ENCODE measurements at places on chromosomes 11 and 22.
A peak's percentile ranks its signal among the peaks of the same experiment; 100 is the strongest.

DNA sequence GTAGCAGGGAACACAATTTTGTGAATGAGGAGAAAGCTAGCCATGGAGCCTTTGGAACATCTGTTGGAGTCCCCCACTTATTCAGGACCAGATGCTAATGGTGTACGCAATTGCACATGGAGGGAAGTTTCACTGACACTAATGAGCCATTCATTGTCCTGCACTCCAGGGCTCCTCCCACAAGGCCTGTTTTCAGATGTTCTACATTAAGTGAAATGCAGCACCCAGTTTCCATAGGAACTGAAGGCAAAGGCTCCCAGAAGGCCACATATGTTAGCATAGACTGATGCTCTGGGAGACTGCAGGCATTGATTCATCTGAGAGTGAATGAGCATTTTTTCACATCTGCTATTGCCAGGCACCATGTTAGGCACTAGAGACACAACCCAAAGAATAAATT, 399.5 kb downstream of the ETS1 start:
- no peak for DNase-seq

DNA sequence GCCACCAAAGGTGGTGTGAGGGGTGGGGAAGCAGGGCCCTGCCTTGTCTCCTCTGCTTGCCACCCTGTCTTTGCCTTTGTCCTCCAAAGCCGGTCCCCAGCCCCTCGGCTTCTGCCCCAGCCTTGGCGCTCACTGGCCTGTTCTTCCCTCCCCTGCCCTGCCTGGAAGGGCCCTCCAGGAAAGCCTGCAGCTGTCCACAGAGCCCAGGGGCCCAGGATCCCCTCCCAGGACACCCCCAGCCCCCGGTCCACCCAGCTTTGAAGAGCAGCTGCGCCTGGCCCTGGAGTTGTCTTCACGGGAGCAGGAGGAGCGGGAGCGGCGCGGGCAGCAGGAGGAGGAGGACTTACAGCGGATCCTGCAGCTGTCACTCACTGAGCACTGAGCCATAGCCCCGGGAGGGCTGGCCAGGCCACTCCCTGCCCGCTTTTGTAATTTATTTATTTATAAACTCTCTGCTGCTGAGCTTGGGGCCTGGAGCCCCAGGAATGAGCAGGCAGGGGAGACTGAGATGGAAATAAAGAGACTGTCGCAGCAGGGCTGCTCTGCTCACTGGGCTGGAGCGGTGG, 1.3 kb upstream of the SSH3 start:
- no peak for DNase-seq

- DNase-seq: peak; percentile 88
These were observed 3.9 kb downstream of the CD3D start for GRCh38 chr11:118338637-118339061.

GRCh38 chr11:36492724-36493304, 17.3 kb downstream of the TRAF6 start:
- DNase-seq: no peak
